ENCODE measurements at places on chromosomes 6 and 20.

- no peak for DNase-seq
Measured at GRCh38 chr20:2763186-2763585, 37.2 kb downstream of the CPXM1 start.

DNA sequence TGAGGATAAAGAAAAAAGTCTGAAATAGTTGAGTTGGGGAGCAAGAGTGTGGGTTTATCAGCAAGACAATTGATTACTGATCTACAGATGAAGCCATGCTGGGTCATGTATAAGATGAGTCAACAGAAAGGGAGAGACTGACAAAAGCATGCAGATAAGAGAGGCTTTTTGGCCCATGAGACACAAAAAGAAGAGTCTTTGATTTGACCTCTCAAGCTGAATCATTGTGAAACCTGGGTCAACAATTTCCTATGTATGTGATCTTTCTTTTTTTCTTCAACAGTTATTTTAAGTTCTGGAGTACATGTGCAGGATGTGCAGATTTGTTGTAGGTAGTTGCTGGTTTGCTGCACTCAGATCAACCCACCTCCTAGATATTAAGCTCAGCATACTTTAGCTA, 15.9 kb downstream of the RIMS1 start:
- DNase-seq = no peak

- no peak for DNase-seq
Measured at GRCh38 chr6:51843456-51844056, 243.9 kb downstream of the PKHD1 start.

GRCh38 chr6:109393157-109393885, 11.1 kb upstream of the CD164 start:
- DNase-seq = no peak

- DNase-seq = no peak
Measured at GRCh38 chr20:17650301-17651128, 31.5 kb downstream of the RRBP1 start.

- no peak for DNase-seq
Measured at GRCh38 chr6:27865850-27866356, 46.3 kb downstream of the OR2B2 start.

DNA sequence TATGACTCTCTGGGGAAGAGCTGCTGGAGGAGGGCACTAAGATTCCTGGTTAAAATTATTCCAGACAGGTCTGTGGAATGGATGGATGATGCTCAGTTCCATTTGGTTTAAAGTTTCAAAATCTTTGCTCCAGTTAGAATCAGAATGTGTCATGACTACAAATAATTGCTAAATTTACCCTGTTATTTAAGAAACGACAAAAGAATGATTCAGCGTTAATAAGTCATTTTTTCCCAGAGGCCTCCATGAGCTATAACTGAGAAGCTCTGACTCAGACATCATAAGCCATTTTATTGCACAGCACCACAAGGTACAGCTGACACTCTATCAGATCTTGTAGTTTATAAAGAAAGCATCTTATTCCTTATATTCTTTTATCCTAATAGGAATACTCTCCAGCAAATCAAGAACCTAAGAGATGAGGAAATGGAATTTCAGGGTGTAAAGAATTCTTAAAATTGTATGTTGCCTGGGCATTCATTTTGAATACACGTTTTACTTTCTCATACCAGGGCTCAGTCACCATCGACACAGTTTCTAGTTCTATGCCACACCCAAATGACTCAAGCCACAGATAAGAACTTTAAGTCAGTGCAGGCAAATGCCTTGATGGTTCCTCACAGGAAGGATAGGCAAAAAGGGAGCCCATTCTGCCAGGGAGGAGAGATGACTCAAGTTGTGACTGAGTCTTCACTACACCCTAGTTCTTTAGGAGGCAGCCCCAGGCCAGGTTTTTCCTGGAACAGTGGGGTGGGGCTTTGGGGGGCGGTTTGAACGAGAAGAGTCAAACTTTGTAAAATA, 636.0 kb downstream of the MMUT start:
- peak; percentile 99 for DNase-seq

DNA sequence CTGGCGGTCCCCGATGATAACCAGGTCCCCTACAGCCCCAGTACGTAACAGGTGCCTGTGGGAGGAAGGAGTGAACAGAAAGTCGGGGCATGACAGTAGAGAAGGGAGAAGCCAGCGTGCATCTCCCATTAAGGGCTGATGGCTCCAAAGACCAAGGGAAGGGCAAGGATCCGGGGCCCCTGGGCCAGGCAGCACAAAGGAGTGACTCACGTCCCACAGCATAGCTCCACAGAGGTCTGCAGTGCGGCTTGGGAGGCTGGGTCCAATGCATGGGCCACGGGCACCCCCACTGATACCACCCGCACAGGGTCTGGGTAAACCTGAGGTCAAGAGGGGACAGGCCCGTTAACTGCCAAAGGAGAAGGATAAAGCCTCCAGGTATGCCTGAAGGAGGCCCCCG, 10.3 kb downstream of the AARS2 start:
- DNase-seq = no peak

- DNase-seq = no peak
Measured at GRCh38 chr20:41027872-41028358, 707 bp upstream of the TOP1 start.

DNA sequence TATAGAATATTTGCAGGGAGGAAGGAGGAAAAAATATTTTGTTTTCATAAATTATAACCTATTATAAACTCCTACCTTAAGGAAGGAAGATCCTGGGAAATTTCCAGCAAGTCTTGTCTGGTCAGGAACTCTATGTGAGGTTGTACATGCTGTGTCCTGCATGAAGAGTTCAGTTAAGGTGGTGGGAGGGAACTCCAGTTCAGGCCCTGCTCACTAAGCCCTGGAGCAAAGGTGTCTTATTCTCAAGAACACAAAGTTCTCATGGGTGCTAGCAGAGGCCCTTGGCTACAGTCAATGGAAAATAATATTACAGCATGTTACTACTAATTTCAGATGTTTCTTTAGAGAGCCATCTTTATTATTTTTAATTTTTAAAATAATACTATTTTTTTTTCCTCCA, 3.8 kb upstream of the OGFRL1 start:
- no peak for DNase-seq

- DNase-seq = peak; percentile 62
Measured at GRCh38 chr6:142850679-142851423, 94.1 kb downstream of the HIVEP2 start.

DNA sequence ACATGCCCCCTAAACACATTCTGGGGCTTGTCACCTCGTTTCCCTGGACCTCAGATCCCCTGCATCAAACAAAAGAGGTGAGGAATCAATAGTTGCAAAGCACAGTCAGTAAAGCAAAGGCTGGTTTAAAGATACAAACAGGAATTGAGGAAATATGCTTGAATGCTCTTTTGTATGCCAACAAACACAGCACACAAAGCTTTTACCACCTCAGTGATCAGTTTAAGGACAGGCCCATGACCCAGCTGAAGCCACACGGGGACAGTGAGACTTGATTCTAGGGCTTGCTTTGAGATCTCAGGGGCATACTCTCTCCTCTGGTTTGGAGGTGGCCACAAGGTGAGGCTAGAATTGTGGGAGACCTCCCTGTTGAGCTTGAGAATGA, 182.9 kb upstream of the CST7 start:
- DNase-seq = no peak
